ENCODE measurements at places on chromosomes 4 and X.

DNA sequence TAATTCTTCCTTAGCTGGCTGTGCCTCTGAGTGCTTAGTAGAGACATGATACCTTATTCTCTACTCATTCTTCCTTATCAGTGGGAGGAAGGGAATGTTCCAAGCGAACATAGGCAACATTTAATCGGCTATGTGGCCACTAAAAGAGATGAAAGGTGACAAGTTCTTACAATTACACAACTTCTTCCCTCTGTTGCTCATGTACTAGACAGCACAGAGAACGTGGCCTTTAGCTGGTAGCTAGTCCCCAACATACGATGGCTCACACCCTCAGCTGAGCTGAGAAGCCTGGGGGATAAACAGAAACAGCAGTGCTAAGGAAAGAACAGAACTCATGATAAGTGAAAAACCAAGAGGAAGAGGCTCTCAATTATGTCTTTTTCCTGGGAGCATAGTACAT is 52.2 kb downstream of the APOO start:
- DNase-seq: no peak

GRCh38 chr4:139710073-139710472 is 44.5 kb downstream of the MGST2 start:
- no peak for DNase-seq

DNA sequence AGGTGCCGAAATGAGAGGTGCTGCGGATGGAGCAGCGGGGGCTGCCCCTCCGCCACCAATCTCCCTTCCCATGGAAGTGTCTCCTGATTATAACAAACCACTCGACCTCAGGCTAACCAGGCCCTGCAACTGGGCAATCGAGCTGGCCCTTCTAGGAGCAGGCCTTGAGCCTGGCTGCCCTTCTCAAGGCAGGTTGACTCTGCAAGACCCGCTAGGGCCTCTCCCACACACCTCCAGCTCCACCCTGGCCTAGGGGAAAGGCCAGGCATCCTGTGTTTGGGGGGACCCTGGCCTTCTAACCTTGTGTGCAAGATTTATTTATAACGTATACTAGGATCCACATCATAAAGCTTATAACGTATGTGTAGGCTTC is 3.7 kb upstream of the BCOR start:
- DNase-seq: no peak

DNA sequence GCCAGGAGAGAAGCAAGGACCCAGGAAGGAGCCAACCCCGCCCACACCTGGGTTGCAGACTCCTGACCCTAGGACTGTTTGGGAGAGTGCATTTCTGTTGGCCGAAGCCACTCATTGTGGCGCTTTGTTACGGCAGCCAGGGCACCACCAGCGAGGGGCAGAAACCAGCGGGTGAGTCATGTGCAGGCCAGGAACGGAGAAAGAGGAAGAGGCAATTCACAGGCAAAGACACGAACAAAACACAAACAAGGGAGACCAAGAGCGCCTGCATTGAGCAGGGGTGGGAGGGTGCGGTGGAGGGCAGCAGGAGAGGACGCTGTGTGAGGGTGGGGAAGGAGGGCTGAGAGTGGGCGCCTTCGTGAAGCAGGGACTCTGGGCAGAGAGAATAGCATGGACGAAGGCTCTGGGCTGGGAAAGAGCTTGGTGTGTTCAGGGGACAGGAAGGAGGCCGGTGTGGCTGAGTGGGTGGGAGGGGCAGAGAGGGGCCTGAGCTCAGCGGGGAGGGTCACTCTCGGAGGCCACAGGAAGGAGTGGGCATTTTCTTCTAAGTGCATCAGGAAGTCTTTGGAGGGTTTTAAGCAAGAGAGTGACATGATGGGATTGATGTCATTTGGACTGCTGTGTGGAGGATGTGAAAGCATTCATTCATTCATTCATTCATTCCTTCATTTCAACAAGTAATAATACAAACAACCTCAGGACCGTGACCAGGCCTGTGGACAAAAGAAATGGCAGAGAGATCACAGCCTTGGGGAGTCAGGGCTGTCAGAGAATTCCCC is 12.2 kb upstream of the WFS1 start:
- DNase-seq: peak; percentile 71

DNA sequence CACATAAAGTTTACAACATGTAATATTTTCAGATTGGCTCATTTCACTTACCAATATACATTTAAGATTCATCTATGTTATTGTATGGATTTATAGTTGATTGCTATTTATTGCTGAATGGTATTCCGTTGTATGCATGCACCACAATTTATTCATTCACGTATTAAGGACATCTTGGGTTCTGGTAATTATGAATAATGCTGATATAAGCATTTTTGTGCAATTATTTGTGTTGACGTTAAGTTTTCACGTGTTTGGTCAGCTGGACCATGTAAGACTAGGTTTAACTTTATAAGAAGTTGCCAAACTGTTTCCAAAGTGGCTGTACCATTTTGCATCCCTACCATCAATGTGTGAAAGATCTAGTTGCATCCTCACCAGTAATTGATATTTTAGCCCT is 35.1 kb downstream of the MAGEB10 start:
- DNase-seq: no peak

GRCh38 chr4:12723849-12724447 is 760.2 kb downstream of the RAB28 start:
- DNase-seq: no peak

DNA sequence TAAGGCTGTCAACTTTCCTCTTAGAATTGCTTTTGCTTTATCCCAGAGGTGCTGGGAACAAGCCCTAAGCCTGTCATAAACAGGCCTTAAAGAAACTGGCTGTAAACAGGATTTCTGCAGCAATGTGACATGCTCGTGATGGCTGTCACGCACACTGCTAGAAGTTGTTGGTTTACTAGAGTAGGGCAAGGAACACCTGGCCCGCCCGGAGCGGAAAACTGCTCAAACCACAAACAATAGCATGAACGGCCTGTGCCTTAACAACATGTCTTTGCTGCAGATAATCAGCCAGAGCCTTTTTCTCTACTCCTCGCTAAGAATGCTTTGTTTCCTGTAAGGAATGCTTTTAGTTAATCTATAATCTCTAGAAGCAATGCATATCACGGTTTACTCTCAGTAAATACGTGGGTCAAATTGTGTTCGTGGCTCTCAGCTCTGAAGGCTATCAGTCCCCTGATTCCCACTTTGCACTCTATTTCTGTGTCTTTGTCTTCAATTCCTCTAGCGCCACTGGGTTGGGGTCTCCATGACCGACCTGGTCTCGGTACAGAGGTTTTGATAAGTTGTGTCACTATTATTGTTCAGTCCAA is 318.3 kb downstream of the GLUD2 start:
- DNase-seq: no peak

DNA sequence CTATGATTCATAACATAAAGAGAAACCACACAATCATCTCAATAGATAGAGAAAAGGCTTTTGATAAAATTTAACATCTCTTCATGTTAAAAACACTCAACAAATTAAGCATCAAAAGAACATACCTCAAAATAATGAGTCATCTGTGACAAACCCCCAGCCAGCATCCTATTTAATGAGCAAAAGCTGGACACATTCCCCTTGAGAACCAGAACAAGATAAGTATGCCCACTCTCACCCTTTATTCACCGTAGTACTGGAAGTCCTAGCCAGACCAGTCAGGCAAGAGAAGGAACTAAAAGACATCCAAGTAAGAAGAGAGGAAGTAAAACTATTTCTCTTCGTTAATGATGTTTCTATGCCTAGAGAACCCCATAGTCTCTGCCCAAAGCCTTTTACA is 507.2 kb downstream of the PABPC4L start:
- DNase-seq: no peak

DNA sequence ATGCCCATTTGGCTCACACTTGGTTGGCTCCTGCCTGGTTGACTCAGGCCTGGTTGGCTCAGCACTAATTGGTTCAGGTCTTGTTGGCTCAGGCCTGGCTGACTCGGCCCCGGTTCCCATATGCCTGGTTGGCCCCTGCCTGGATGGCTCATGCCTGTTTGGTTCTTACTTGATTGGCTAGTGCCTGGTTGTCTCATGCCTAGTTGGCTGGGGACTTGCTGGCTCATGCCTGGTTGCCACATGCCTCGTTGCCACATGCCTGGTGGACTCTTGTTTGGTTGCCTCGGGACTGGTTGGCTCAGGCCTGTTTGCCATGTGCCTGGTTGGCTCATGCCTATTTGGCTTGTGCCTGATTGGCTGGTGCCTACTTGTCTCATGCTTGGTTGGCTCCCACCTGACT is 103.7 kb downstream of the APOOL start:
- no peak for DNase-seq

DNA sequence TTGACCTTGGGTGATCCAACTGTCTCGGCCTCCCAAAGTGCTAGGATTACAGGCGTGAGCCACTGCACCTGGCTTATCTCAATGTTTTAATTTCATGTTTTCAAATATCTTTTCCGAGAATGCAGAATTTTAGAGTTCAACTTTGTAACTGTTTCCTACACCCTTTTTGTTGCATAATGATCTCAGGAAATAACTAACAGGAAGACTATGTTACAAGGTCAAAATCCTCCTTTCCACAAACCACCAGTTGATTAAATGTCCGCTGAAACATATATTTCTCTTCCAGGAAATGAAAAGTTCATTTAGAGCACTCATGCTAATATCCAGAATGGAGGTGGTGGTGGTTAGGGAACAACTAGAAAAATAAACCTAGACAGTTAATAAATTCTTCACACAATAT is 377.8 kb downstream of the PPP4R3C start:
- DNase-seq: no peak

GRCh38 chrX:40132751-40133150 is 35.0 kb upstream of the BCOR start:
- no peak for DNase-seq

DNA sequence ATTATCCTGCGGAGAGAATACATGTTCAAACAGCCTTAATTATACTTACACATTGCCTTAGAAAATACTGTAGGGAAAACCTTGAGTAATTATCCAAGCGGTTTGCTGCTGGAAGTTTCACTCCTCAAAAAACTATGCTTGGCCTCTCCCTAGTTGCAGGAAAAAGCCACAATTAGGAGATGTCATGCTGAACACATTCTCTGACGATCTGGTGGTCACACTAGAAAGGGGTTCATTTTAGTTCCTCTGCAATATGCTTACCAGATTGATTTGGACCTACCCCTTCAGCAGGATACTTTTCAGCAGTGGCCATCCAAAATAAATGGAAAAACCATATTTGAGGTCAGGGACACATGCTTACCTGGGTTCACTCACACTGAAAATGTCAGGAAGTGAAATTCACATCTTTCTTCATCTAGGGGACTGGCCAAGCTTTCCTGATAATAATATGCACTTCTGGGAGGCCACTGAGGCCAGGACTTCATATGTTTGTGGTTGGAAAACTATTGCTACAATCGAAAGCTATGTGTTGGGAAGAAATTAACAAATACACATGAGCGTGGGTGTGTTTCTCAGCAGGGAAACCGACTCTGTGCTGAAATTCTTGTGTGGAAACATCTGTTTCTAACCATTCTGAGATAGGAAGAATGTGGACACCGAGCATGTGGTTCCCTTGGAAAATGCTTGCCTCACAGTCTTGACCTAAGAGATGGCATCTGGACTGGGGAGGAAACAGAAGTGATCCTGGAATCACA is 68.8 kb downstream of the ATXN3L start:
- DNase-seq: peak; percentile 32

DNA sequence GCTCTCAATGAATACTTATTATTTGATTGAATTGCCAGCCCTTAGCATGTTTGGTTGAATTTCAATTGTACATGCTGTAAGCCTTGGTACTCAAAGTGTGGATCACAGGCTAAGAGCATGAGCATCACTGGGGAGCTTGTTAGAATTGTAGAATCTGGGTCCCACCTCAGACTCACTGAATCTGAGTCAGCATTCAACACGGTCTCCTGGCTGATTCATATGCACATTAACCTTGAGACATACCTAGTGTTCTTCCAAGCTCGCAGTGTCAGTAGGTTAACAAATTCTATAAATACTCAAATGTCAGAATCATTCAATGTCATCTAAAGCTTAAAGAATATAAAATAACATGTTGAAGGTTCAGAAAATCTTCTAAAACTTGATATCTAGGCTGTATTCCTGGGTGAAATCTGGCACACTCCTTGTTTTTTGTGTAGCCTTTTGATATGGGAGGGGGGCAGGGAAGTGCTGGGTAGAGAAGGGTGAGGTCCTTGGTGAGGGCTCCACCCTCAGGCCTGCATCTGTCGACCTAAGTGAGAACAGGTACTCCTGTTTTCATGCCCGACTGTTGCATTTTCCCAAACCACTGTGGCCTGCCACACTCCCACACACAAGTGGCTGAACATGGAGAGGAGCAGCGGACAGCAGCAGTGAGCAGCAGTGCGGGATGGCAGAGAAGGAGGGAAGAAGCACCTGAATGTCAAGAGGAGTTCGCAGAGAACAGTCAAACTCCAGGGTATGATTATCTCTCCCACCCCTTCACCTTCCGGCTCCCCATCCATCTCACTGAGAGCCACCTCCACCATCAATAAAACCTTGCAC is 529.6 kb upstream of the IGFBP7 start:
- no peak for DNase-seq

GRCh38 chr4:106414366-106414765 is 45.8 kb upstream of the GIMD1 start:
- no peak for DNase-seq

GRCh38 chrX:36849407-36849806 is 158.8 kb upstream of the FAM47C start:
- DNase-seq: no peak

Measured in common myeloid progenitor, CD34-positive (primary cell).